Activated CD4-positive, CD25-positive, alpha-beta regulatory T cell treated with anti-CD3 and anti-CD28 coated beads, Interleukin-2, amount 50 U/mL, for 24 hours (primary cell): ENCODE measurements at places on chromosomes 11 and 22.

GRCh38 chr11:132055296-132055695 is 684.9 kb downstream of the NTM start:
- no peak for ATAC-seq

- ATAC-seq, result no peak
Observed at GRCh38 chr11:128879817-128880216, 11.3 kb upstream of the KCNJ5 start.

DNA sequence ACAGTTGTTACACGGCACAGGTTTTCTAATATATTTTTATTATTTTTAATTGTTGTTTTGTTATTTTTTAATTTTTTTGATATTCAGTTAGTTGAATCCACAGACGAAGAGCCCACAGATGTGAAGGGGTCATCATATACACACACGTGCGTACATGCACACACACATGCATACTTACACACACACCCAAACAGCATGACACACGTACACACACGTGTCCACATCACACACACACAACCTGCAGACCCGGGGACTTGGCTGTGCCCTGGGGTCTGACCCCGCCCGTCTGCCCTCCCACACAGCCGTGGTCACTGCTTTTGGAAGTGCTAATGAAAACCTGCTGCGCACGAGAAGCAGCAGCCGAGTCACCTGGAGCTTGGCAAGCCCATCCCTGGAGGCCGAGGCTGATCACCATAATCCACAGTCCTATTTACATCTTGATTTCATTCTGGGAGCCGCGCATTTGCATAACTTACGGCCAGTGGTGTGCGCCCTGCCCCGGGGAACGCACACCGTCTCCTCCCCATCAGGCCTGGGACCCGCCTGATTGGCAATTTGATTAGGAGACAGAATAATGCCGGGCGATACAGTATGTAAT is 110.3 kb downstream of the BRD1 start:
- no peak for ATAC-seq

DNA sequence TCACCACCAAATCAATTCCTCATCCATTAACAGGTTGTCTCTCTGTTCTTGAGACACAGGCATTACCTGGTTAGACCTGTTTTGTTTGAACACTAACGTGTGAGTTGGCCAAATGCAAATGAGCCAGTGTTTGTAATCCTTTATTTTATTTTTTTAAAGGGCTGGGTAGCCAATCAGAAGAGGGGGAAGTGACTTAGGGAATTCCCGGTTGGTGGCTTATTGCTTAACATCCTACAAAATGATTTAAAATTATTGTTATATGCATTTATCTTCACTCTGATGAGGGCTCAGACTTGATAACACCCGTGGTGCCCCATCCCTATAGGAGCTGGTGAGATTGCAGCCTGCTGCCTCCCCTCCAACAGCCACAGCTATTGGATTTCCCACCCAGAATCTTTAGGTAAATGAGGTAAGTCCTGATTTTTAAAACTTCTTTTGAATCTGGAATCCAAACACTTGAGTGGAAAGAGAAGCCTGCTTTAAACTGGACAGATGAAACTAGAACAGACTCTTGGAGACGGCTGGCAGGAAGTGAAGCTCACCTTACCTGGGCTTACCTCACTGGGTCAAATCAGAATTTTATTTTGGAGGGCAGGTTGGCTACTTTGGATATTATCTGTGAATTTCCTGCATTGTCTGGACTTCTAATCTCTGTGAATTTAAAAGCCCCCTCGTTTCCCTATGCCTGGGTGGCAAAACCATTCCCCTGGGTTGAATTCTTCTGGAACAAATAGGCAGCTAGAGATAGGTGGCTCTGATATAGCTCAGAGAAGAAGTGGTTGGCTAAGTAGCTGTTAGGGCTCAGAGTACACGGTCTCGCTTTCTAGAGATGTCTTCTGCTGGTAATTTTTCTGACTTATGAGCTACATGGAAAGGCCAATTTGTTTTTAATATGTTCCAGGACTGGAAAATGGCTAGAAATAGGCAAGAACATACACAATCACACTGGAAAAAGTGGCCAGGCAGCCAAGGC is at the start of gene EHF:
EHF (plus strand) TSS at position 274 of the 973 bp plus-strand sequence. CDS start 21,538 bp downstream, outside the sequence.
- ATAC-seq, result no peak

GRCh38 chr22:41030891-41031290 is 61.5 kb upstream of the EP300 start:
- ATAC-seq, result no peak

GRCh38 chr11:57432149-57432561 is 5.2 kb upstream of the SLC43A3 start:
- no peak for ATAC-seq

DNA sequence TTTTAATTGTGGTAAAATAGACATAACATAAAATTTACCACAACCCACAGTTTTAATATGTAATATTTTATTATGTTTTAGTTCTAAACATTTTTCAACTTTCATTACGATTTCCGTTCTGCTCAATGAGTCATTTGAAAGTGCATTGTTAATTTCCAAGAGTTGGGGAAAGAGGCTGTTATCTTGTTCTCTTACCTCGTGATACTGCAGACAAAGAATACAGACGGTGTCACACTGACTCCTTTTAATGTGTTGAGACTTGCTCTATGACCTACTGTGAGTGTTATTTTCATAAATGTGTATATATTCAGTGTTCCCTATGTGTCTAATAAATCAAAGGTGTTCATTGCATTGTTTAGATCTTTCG is 10.8 kb upstream of the RAC2 start:
- ATAC-seq, result peak; percentile 89

DNA sequence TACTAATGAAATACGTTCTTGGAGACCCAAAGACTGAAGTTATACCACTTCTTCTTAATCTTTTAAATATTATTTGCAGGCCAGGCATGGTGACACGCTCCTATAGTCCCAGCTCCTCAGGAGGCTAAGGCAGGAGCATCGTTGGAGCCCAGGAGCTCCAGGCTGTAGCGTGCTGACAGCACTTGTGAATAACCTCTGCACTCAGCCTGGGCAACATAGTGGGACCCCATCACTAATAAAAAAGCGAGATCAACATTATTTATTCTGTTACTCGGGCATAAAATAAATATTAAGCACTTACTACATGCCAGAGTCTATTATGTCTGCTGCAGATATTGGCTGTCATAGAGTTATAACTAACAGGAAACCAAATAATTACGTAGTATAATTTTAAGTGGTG is 720 bp upstream of the MED17 start:
- no peak for ATAC-seq

- no peak for ATAC-seq
Observed at GRCh38 chr11:128613300-128613995, 26.1 kb upstream of the ETS1 start.

- ATAC-seq, result peak; percentile 35
Observed at GRCh38 chr11:44305470-44306051, 4.4 kb downstream of the ALX4 start.

DNA sequence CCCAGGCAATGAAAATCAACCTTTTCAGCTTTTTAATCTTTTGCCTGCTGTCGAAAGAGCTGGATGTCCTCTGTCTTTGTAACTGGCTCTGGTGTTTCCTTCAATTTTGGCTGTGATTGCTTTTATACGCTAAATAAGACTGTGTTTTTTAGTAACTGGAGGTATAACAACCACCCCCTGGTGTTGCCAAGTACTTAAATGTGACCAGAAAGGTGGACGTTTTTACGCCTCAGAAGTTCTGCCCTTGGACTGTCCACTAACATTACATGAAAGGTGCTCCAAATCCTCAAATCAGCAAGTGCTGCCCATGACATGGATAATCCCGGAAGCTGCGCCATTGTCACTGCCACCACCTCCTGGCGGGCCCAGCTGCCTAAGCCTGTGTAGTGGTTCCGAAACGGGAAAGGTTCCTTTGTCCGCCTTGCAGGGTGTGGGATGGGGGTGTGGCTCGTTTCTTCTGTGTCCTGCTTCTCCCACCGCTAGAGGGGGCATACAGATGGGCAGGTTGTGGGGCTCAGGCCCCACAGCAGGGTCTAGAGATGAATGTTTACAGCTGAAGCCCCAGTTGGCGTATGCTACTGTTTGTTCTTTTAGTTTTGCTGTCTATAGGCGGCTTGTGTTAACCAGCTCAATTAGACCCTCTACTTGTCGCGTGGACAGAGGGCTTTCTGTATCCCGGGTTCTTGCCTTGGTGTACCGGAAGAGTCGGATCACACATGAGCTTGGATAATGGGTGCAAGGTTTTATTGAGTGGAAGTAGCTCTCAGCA is 82.2 kb upstream of the SEPTIN5 start:
- no peak for ATAC-seq

GRCh38 chr22:29877620-29878019 is 5.4 kb upstream of the MTMR3 start:
- ATAC-seq, result no peak

- no peak for ATAC-seq
Observed at GRCh38 chr11:70733327-70734325, 335.3 kb downstream of the CTTN start.

DNA sequence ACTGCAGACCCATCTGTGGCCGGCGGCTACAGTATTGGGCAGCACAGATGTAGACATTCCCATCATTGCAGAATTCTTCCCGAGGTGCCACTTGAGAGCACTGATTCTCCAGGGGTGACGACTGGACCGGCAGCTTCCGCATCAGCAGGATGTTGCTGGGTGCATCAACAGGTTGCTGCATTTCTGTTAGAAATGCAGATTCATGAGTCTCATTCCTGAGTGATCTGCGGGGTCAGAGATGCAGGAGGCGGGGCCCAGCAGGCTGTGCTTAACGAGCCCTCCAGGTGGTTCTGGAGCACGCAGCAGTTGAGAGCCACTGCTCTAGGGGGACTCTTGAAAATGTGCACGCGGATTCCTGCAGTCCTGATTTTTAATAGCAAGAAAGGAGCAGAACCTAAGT is 321.8 kb downstream of the TBC1D22A start:
- ATAC-seq, result no peak

DNA sequence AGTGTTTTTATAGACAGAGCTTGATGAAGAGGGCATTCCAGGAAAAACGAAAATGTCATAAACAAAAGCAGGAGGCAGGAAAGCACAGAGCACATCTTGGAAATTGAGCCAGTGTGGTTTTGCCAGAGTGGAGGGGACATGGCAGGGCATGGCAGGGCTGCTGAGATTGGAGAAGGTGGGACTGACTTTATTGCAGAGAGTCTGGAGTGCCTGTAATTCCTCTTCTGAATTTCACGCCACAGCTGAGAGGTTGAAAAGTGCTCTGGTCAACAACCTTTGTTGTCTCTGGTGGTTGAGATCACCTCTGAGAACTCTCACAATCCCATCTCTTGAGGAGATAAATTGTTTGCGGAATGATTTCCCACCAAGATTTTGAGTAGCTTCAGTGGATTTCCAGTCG is 16.4 kb downstream of the SLC5A1 start:
- no peak for ATAC-seq

DNA sequence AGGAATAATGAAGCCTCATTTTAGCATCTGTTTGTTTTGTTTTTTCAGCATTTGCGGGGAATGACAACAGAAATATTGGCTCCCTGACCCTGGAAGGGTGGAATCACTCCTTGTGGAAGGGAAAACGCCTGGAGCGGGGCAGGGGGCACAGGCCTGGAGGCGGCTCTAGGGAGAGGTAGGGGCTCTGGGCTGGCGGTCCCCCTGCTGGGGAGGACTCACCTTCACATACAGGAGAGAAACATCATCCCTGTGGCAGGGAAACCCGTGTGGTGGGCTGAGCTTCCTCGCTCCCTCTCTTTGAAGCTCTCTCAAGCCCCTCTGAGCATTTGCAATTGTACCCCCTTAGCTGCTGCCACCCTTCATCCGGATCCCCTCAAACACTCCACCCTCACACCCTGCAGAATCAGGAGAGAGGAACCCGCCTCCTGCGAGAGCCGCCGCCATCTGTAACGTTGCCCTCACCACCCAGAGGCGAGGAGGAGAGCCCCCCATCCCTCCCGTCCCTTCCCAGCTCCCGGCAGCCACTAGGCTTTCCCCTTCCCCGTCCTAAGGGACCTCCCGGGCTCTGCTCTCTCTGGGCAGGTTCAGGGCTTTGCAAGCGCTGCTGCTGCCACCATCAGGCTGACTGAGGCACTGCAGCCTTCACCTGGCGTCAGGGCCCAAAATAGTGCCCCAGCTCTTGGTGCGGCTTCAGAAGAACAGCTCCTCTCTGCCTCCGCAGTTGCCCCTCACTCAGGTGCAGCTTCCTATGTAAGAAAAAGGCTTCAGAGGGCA is 10.4 kb downstream of the KIRREL3 start:
- ATAC-seq, result peak; percentile 57

GRCh38 chr22:40322021-40322420 is 24.3 kb upstream of the ADSL start:
- ATAC-seq, result no peak

GRCh38 chr11:33930317-33931021 is 38.6 kb upstream of the LMO2 start:
- no peak for ATAC-seq

- no peak for ATAC-seq
Observed at GRCh38 chr11:33804471-33804870, 30.2 kb upstream of the FBXO3 start.

DNA sequence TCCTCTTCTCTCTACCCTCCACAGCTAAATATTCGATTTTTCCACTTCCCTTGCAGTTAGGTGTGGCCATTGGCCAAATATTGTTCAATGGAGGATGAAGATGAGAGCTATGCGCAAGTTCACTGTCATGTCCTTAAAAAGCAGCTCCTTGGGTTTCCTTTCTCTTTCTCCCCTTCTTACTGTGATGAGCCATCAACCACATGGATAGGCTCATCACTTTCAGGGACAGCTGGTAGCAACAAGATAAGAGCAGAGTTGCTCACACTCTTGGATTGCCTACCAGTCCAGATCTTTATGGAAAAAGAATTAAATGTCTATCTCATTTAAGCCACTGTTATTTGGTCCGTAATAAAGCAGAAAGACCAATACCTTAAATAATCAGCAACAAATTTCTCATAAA is 377.0 kb downstream of the DDX10 start:
- no peak for ATAC-seq

DNA sequence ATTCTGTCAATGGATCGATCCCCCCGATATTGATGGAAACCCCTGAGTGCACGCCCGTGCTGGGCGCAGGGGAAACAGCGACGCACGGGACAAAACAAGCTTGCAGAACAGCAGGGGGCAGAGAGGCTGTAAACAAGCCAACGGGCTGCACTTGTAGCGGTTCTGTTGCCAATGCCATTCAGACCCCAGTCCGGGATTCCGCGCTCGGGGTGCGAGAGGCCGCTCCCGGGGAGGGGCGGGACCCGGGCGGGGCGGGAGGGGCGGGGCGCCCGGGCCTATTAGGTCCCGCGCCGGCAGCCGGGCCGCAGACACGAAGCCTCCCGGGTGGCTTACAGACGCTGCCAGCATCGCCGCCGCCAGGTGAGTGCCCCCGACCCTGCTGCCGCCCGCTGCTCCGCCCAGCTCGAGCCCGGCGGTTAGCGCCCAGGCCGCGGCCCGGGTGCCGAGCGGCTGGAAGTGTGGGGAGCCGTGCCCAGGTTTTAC is at the start of gene BIK:
BIK (plus strand) TSS at position 307 of the 483 bp plus-strand sequence. CDS start 13,273 bp downstream, outside the sequence.
- peak; percentile 53 for ATAC-seq

DNA sequence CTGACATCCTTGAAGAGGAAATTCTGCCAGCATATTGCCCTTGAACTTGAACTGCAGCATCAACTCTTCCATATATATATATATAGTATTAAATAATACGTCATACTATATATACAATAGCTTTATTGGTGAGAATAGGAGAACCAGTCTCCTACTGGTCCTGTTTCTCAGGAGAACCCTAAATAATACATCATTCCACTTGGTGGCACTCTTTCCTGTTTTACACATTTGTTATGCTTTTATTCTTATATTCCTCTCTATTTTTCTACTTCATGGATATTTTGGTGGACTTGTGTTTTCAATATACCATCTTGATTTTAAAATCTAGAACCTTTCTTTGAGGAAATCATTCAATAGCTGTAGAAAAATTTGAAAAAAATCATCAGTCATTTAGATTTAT is 193.3 kb downstream of the TRPC6 start:
- no peak for ATAC-seq

- no peak for ATAC-seq
Observed at GRCh38 chr22:46841522-46841921, 79.1 kb downstream of the TBC1D22A start.
